ENCODE measurements at places on chromosomes 2 and 18.

GRCh38 chr2:144014103-144014502, 505.8 kb downstream of the ZEB2 start:
- no peaks in the 10 kb centered on the region for H3K4me1 ChIP-seq
- no peaks in the 10 kb centered on the region for H3K27me3 ChIP-seq
- H3K4me3 ChIP-seq = no peak overlapping the region

DNA sequence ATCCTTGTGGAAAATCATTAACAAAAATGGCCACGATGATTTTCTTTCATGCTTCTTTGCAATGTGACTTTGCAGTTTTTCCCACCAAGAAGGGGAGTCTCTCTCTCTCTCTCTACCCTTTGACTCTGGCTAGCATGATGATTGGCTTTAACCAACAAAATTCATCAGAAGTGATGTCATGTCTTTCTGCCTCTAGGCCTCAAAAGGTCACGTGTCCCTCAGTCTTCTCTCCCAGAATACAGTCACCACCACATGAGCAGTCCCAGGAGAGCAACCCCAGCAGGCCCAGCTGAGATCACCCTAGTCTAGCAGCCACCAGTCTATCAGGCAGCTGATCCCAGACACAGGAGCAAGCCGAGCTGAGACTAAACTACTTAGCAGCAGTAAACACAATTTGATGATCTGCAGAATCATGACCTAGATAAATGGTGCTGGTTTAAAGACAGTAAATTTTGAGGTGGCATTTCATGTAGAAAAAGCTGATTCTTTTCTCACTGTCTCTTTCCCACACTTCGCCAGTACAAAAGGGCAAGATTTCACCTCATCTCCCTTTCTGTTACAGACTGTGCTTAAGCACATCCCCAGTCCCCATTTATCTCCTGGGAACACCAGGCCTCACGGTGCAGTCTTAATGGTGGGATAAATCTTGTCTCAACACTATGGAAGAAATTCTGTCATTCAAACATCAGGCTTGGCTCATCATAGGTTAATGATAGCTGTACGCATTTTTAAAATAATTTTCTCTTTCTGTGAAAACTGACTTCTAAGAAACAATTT, 132.7 kb downstream of the SCG2 start:
- H3K4me1 ChIP-seq = no peaks in the 10 kb centered on the region
- H3K4me3 ChIP-seq = no peak overlapping the region
- no peak overlapping the region for H3K27ac ChIP-seq
- no peak for DNase-seq
- H3K27me3 ChIP-seq = no peaks in the 10 kb centered on the region

DNA sequence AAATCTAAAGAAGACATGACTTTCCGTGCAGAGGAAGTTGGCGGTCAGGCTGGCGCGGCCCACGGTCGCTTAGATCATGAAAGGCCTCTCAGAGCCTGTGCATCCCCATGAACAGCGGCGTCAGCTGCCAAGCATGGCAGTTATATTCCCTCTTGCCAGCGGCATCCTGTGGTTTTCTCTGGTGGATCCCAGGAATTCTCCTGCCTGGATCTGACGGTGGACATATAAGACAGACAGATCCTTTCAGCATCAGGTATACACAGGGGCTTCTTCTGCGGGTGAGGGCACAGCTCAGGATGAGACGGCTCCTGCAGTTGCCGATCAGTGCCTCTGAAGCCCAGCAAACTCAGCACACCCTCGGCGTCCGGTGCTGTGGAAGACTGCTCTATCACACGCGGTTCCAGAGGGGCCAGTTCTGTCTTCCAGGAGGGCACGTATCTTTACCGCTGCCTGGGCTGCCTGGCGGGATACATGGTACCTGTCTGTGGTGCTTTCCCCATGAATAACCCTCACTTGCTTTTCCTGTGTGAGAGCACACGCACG, 157.8 kb downstream of the LDLRAD4 start:
- no peak overlapping the region for H3K27ac ChIP-seq
- no peaks in the 10 kb centered on the region for H3K27me3 ChIP-seq
- no peaks in the 10 kb centered on the region for H3K36me3 ChIP-seq
- DNase-seq = no peak

- H3K27me3 ChIP-seq = no peaks in the 10 kb centered on the region
- no peak for DNase-seq
- H3K4me1 ChIP-seq = no peaks in the 10 kb centered on the region
- no peak overlapping the region for H3K27ac ChIP-seq
Observed at GRCh38 chr18:51361130-51361860, 163.8 kb upstream of the MEX3C start.

DNA sequence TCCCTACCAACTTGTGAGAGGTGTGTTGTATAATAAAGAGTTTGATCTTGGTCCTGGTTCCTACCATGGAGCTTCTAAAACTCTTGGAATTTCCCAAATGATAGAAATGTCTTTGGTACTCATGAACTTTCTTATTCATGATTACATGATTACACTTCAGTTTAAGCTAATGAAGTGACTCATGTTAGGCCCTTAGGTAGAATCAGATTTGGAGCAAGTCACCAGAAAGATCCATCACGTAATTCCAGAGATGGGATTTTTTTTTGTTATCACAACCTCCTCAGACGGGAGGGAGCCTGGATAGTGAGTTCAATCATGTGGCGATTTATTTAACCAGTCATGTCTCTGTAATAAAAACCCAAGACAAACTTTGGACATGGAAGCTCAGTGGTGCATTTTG, 1287.6 kb upstream of the ZEB2 start:
- H3K36me3 ChIP-seq = no peaks in the 10 kb centered on the region
- no peak overlapping the region for H3K27ac ChIP-seq
- H3K4me1 ChIP-seq = no peaks in the 10 kb centered on the region
- H3K27me3 ChIP-seq = no peaks in the 10 kb centered on the region
- DNase-seq = no peak

DNA sequence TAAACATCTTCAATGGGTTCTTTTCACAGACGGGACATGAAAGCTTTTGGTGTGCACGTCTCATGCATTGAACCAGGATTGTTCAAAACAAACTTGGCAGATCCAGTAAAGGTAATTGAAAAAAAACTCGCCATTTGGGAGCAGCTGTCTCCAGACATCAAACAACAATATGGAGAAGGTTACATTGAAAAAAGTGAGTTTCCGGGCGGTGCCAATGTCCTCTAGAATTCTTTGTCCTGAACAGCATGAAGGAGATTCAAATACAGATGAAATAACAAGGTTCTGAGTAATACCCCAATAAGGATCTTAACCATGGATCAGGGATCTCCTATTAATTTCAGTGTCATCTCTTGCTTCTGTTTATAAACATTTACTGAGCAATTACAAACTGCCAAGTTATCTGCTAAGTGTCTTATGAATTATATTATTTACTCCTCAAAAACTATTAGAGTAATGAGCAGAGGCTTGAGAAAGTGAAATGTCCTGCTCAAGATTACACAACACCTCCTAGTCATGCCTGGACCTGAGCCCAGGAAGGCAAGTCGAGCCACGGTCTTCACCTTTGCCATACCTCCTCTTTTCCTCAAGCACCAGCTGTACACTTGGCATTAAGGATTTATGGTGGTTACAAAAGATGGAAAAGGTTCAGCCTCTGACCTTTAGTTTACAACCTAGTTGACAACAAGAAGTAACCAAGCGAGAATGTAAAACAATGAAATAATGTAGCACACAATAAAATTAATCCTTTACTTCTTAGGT, 22.6 kb downstream of the DHRS9 start:
- no peak overlapping the region for H3K4me3 ChIP-seq
- DNase-seq = no peak
- H3K27ac ChIP-seq = no peak overlapping the region
- peaks cover 7% of the 10 kb centered on the region for H3K4me1 ChIP-seq
- no peaks in the 10 kb centered on the region for H3K36me3 ChIP-seq
- no peaks in the 10 kb centered on the region for H3K27me3 ChIP-seq

DNA sequence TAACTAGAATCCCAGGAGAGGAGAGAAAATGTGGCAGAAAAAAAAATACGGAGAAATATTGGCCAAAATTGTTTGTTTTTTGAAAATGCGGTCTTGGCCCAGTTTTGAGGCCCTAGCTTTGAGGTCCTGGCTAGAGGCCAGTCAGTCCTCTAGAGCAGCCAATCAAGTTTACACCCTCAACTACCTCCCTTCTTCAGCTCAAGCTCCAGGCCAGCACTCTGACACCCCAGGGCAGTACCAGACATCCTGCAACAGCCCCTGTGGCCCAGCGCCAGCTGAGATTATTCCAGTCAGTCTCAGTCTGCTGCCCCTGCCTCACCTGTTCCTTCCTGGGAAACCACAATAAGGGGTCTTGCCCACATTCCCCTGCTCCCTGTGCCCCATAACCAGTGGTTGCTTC, 107.7 kb downstream of the UGGT1 start:
- no peak overlapping the region for H3K4me3 ChIP-seq
- H3K4me1 ChIP-seq = no peaks in the 10 kb centered on the region
- no peaks in the 10 kb centered on the region for H3K27me3 ChIP-seq
- DNase-seq = no peak

GRCh38 chr2:101736233-101736632, 38.7 kb downstream of the MAP4K4 start:
- DNase-seq = no peak
- H3K4me1 ChIP-seq = peaks cover 82% of the 10 kb centered on the region

DNA sequence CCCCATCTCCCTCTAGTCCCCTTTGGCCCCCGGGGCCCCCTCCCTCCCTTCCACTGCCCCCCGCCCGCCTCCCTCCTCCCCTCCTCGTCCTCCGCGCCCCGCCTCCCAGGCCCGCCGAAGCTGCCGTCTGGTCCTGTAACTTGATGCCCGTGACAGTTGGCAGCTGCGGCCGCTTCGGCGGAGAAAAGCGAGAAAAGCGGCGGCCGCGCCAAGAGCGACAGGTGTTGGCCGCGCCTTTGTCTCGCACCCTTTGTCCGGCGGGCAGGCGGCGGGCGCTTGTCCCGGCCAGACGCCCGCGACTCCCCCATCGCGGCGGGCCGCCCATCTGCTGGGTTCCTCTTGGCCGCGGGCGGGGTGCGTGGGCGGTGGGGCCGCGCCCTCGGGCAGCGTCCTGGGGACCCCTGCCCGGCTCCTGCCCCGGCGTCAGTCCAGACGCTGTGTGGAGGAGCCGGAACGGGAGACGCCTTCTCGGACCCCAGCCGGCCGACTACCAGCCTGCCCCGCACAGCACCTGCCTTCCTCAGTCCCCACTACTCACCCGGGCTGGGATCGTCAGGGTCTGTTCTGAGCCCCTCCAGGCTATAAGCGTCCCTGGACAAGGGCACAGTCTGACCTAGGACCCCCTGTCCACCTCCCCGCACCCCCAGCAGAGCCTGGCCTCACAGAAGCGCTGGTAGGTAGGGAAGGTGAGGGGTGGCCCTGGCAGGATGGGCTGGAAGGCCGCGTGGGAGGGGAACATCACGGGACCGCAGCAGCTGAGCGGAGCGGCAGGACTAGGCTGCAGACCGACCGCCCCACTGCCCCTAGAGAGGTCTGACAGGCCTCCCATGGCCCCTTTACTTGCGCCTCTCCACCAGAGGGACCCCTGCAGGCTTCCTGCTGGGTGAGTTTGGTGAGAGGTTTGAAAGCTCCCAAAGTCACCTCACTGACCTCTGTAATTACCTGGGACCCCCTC, 1.2 kb upstream of the HES6 start:
- no peak overlapping the region for H3K4me3 ChIP-seq
- H3K36me3 ChIP-seq = no peaks in the 10 kb centered on the region
- H3K27ac ChIP-seq = no peak overlapping the region
- DNase-seq = peak; percentile 48
- peaks cover 23% of the 10 kb centered on the region for H3K27me3 ChIP-seq

DNA sequence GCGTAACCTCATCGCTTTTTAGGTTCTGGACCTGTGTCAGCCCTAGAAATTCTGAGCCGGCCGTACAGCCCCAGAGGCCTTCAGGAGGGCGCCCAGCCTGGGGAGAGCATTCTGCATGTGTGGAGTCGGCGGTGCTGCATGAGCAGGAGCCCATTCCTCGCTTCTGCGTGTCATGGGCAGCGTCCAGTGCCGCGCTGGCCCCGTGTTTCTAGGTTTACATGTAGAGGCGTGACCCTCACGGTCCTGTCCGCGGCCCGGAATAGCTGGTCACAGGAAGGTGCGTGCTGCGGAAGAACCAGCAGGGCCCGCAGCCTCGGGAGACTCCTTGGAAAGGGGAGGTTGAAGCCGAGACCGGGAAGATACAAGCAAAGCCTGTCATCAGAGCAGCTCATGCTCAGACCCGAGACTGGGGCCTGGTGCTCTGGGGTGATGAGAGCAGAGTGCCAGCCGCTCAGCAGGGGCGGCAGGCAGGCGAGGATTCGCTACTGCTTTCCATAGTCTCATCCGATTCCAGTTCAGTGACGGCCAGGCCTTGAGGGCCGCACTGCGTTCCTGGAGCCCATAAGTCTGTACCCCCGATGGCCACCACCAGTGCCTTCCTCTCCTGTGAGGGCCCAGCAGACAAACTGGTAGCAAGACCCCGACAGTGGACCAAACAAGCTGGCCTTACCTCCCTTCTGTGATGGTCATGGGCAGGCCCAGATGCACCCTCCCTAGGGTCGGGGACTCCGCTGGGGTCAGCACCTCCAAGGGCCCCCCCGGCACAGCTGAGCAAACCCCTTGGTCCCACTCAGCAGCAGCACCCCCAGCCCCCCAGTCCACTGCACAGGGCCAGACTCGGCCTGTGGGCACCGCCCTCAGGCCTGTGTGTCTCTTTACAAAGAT, 15.6 kb upstream of the NFATC1 start:
- no peak for DNase-seq
- peaks cover 13% of the 10 kb centered on the region for H3K4me1 ChIP-seq
- H3K36me3 ChIP-seq = peaks cover 12% of the 10 kb centered on the region
- H3K4me3 ChIP-seq = no peak overlapping the region
- no peak overlapping the region for H3K27ac ChIP-seq

DNA sequence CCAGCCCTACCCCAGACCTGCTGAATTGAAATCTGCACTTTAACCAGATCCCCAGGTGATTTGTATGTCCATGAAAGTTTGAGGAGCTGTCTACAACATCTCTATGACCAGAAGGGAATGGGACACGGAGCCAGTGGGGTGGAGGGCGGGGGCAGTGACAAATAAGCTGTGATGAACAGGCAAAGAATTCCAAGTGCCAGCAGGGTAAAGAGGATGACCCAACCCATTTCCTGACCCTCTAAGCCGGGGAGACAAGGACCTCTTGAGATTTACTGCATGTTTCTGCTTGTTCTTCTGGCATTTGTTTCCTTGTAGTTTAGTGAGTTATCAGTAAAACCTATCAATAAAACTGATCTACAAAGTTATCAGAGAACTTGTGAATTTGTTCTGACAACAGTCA, 8.7 kb downstream of the TET3 start:
- H3K27ac ChIP-seq = no peak overlapping the region
- H3K27me3 ChIP-seq = no peaks in the 10 kb centered on the region
- no peak overlapping the region for H3K4me3 ChIP-seq
- DNase-seq = no peak
- peaks cover 27% of the 10 kb centered on the region for H3K4me1 ChIP-seq
- peaks cover 27% of the 10 kb centered on the region for H3K36me3 ChIP-seq

DNA sequence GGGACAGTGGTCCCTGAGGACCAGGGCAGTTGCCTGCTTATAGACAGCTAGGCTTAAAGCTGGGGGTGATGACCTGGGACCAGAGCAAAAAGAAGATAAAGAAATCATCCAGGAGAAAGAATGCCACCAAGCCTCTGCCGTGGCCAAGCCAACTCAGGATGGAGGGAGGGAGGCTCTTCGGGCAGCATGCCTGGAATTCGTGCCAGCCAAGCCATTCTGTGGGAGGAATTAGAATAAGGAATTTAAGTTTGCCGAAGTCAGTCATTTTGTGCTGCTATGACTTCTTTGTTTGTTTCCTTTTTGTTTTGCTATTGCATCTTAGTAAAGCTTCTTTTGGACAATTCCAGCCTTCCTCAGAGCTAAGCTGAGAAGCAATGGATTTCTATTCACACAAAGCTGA, 124.1 kb downstream of the EN1 start:
- no peak for DNase-seq
- H3K4me1 ChIP-seq = no peaks in the 10 kb centered on the region
- H3K36me3 ChIP-seq = no peaks in the 10 kb centered on the region
- no peaks in the 10 kb centered on the region for H3K27me3 ChIP-seq
- H3K27ac ChIP-seq = no peak overlapping the region

All from B cell (primary cell).